ENCODE measurements at places on chromosomes 11 and 22.

DNA sequence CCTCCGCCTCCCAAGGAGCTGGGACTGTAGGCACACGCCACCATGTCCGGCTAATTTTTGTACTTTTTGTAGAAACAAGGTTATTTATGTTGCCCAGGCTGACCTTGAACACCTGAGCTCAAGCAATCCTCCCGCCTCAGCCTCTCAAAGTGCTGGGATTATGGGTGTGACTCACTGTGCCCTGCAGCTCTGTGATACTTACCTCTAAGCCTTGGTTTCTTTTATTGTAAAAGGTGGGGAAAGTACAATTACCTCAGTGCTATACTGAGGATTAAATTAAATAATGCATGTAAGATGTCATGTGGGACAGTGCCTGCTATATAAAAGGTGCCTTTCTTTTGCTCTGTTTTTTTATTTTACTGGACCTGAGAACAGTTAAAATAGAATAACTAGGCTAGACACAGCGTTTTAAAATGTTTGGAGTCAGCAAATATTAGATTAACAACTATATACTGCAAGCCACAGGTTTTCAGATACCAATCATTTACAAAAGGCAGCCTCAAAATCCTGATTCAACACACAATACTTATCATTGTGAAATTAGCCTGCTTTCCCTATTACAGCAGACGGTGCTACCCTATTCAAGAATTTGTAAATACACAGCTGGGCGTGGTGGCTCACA is 30.0 kb downstream of the PRR14L start:
- DNase-seq, result no peak

DNA sequence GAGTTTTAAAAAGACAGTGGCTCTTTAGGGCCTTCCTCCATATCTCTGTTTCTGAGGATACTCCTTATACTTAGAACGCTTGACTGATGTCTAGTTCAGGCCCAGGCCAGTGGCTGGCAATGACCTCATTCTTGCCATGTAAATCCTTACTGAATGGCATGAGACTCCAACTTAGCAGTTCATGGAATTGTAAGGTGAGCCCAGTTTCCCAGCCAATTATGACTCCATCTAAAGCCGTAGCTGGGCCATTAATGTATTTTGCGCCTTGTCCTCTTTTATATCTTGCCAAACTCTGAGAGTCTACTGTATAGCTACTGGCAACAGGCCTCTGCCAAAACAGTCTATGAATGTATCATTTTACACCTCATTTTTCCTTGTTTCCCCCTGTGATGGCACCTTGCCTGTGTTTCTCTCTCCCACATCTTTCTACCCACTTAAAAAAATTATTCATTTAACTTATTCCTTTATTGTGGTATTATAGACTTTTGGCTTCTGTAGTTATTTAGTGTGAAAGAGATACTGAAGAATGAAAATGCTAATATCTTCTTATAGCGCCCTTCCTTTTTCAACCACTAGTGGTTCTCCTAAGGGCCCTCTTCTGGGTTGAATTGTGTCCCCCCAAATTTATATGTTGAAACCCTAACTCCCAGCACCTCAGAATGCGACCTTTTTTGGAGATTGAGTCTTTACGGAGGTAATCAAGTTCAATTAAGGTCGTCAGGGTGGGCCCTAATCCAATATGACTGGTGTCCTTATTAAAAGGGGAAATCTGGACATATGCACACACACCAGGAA is 67.4 kb downstream of the ZNRF3 start:
- DNase-seq, result peak; percentile 69

DNA sequence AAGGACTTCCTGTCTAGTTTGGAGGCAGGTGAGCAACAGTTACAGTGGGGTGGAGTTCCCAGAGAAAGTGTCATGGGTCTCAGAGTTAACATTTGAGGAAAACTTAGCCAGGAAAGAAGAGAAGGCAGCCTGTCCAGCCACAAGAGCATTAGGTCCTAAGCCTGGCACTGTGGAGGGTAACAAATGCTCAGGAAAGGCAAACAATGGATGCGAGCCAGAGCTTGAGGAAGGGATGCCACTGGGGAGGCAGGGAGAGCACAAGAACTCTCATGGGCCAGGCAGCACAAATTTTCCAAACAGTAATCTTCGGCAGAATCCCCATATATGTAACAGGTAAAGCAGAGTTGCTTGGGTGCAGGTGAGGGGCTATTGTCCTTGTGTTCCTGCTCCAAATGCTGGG is 8.0 kb upstream of the SERPIND1 start:
- DNase-seq, result no peak

DNA sequence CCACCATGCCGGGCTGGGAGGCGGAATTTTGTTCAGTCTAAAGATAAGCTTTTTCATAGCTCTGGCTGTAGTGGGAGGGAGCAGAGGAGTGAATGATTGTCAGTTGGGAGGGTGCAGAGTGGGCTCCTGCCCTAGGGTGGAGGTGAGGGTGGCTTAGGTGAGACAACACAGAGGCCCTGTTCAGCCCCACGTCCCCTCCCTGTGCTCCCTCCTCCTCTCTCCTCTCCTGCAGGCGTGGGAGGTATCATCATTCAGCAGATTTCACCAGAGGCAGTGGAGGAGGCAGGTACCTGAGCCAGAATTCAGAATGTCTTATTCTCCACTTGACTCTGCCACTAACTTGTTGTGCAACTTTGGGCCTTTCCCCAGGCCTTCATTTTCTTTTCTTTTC is 1.7 kb upstream of the THRSP start:
- no peak for DNase-seq

DNA sequence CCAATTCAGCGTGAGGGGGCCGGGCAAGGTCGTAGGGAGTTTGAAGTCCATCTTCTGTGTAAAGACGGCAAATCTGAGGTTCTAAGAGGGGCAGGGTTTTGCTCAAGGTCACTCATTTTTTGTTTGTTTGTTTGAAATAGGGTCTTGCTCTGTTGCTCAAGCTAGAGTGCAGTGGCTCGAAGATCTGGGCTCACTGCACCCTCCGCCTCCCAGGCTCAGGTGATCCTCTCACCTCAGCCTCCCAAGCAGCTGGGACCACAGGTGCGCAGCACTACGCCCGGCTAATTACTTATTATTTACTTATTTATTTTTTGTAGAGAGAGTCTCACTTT is 355 bp upstream of the AP1B1 start:
- DNase-seq, result peak; percentile 67

DNA sequence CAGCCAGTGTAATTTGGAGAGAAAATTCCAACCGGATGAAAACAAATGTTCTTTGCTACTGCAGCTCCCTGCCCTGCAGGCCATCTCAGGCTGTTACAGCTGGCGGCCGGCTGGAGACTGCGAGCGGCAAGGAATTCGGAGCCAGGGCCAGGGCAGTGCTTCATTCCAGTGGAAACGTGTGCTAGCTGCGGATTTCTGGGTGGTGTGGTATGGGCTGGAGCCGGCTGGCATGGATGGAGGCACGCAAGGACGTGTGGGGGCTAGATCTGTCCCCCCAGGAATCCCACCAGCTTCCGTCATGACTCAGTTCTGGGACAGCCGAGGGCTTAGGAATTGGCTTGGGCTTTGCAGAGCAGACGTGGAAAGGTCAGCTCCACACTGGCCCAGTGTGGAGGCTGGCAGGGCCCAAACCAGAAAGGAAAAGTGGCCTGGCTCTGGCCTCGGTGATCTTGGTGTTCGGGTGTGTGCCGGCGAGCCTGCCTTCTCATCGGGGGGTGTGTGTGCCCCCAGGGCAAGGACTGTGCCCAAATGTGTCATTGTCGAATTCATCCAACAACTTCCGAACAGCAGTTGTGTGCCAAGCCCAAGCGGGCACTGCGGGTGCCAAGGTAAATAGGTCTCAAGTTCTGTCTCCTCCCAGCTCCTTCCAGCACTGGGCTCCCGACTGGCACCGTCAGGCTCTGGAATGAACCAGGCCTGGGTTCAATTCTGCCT is 48.1 kb upstream of the SHISAL1 start:
- peak; percentile 79 for DNase-seq

DNA sequence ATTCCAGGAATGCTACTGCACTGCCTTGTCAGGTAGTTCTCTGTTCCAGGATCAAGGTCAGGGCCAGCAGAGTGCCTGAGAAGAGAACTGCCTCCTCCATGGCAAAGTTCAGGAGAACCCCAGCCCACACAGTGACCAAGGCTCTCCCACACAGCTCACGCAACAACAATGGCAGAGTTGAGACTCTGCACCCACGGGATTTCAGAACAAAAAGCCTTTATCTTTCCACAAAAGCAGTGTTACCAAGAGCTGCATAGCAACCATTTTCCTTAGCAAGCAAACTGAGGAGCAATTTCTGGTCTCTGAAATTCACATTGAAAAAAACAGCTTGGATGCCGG is 11.1 kb downstream of the PLAAT3 start:
- DNase-seq, result no peak

DNA sequence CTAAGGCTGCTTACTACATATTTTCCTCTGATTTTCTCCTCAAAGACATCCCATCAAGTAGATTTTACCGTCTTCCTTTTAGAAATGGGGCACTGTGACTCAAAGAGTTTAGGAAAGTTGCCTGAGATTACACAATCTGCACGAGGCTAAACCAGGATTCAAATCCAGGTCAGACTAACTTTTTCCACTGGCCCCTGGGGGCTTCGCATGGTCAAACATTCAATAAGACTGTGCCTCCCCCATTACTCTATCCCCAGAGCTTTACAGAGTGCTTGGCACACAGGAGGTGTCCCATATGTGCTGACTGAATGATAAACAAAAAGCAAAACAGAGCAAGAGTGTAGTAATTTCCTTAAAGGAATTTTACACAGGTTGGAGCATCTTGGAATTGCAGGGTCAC is 118.1 kb upstream of the TEAD1 start:
- no peak for DNase-seq

DNA sequence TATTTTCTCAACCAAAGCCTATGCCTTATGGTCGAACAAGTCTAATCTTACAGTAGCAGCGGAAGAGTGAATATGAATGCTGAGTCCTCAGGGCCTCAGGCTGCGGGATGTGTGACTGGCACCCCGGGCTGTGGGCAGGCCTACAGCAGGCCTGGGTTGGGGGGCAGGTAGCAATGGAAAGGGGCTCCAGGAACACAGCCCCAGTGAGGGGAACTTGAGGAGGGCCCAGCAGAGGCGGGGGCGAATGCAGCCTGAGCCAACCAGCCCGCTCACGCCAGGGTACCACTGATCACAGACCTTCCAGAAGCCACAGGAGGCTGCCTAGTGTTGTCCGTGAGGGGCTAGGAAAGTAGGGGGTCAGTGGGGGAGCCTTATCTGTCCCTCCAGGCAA is 11.3 kb upstream of the CD5 start:
- no peak for DNase-seq

DNA sequence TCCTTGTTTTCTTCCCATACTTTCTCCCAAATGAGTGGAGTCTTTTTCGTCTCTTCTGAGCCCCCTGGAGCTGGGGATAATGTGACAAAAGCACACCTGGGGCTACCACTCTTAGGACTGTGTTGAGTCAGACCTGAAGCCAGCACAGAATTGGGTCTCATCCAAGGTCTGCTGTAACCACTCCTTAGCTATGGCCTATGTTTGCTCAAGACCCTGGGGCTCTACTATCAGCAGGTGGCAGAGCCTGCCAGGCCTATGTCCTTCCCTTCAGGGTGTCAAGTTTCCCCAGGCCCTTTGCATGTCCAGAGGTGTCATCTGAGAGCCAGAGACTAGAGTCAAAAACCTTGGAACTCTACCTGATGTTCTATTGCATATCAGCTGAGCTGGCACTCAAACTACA is 335.7 kb downstream of the DDX10 start:
- peak; percentile 71 for DNase-seq

GRCh38 chr11:64893194-64894069 is 15.0 kb upstream of the EHD1 start:
- DNase-seq, result no peak

- DNase-seq, result no peak
Observed at GRCh38 chr22:43819931-43820640, 8.0 kb upstream of the EFCAB6 start.

GRCh38 chr22:20212754-20213699 is 55.1 kb downstream of the RTN4R start:
- DNase-seq, result peak; percentile 67

GRCh38 chr11:126257144-126257543 is 11.6 kb downstream of the SRPRA start:
- DNase-seq, result no peak

GRCh38 chr11:69040581-69041260 is 8.0 kb upstream of the TPCN2 start:
- DNase-seq, result no peak

- peak; percentile 7 for DNase-seq
Observed at GRCh38 chr11:19679952-19680828, 32.4 kb upstream of the NAV2 start.

GRCh38 chr11:15526032-15526431 is 411.3 kb downstream of the INSC start:
- DNase-seq, result no peak

DNA sequence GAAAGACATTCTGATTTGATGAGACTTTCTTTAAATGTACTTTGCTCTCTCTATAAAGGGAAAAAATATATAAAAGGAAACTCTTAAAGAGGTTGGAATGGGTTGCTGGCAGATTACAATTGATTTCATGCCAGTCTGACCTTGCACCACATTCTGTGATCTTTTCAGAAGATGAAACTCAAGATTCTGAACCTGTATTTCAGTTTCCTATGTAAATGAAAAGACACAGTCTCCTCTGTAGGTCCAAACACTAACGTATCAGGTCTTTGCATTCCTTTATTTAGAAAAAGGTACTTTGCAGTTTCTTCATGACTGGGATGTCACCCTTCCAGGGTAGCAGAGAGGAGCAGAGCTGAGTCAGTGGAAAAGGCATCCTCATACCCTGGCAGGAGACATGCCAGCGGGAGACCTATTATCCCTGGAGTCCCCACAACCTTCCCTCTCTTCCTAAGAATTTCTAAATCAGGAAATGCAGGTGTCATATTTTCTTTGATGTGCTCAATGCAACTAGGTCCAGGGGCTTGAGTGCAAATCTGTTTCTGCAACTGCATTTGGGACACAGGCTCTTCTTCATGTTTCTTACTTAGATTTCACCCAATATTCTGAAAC is 282.6 kb downstream of the CADM1 start:
- peak; percentile 68 for DNase-seq

- DNase-seq, result no peak
Observed at GRCh38 chr11:115184901-115185300, 319.3 kb downstream of the CADM1 start.

- peak; percentile 91 for DNase-seq
Observed at GRCh38 chr11:116641561-116642045, 131.2 kb downstream of the BUD13 start.

- DNase-seq, result no peak
Observed at GRCh38 chr22:41377846-41378245, 3.9 kb upstream of the TEF start.

DNA sequence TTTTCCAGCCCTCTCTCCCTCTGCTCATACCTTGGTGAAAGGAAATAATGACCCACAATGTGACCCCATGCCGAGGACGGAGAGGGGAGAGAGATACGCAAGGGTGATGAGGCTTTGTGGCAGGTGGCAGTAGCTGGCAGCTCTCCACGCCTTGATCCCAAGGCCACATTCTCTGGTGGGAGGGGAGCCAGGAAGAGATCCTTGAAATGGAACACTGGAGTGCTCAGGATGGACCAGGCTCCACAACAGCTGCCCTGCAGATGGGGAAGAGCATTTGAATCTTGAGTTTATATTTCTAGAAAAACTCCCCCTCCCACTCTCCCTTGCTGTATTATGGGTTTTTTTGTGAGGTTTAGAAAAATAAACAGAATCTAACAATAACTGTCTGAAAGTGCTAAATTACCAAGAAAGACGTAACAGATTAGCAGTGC is 61.6 kb upstream of the CDON start:
- no peak for DNase-seq

GRCh38 chr11:105918600-105918999 is 103.4 kb downstream of the MSANTD4 start:
- no peak for DNase-seq

GRCh38 chr22:24440270-24440717 is 12.9 kb downstream of the ADORA2A start:
- no peak for DNase-seq

Data from NCI-H69 (cell line).